ENCODE measurements at places on chromosomes 7 and 10. TPM values are rescaled to one million over a fixed set of nuclear protein-coding genes. Genes with fewer than 3 reads are reported as not detected.

The NAT16 gene
- total RNA-seq: 1.2 TPM

The SAP25 gene
- total RNA-seq: not detected

The OPN1SW gene
- not detected for total RNA-seq

The WNT2 gene
- total RNA-seq: 23.6 TPM

The ASZ1 gene
- total RNA-seq: 4.8 TPM

The GARS1 gene
- 68.1 TPM for total RNA-seq

The ANKRD30A gene
- 0.72 TPM for total RNA-seq

The MSMB gene
- total RNA-seq: not detected

The ZNF365 gene
- 6.3 TPM for total RNA-seq

The STAG3 gene
- total RNA-seq: 1.9 TPM

The CISD1 gene
- 5.5 TPM for total RNA-seq

The CFAP43 gene
- 1.7 TPM for total RNA-seq

The CASTOR2 gene
- total RNA-seq: 5.8 TPM

The PTN gene
- total RNA-seq: 25.8 TPM

The SEMA4G gene
- total RNA-seq: 0.24 TPM

The POLL gene
- 6.5 TPM for total RNA-seq

The ZDHHC6 gene
- total RNA-seq: 23.1 TPM

Measured in umbilical cord (tissue), 2 donors.